ENCODE measurements at places on chromosomes 1 and 21.

GRCh38 chr1:176949033-176949662, 215.4 kb downstream of the ASTN1 start:
- peak; percentile 87 for DNase-seq

GRCh38 chr1:100597784-100598183, 59.8 kb downstream of the GPR88 start:
- DNase-seq = no peak

GRCh38 chr1:94755675-94756074, 64.5 kb upstream of the SLC44A3 start:
- no peak for DNase-seq

GRCh38 chr1:25082216-25082899, 149.9 kb downstream of the SYF2 start:
- no peak for DNase-seq

DNA sequence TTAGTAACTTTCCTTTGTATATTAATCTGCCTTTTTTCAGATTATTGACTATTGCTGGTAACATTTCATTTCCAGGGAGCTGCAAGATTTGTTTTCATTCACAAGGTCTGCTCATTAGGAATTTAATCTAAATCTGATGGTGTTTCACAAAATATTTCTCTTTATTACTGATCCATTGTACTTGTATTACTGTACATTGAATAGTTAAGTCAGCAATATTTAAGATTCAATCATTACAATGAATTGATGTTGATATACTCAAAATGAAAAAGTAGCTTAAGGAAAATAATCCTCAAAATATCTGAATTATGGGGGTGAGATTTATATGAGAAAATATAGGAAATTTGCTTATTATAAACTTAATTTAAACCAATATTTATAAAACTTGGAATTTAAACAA, 308.6 kb upstream of the PBX1 start:
- DNase-seq = no peak

- DNase-seq = no peak
These were observed 76.4 kb downstream of the GLUL start for GRCh38 chr1:182315167-182315556.

DNA sequence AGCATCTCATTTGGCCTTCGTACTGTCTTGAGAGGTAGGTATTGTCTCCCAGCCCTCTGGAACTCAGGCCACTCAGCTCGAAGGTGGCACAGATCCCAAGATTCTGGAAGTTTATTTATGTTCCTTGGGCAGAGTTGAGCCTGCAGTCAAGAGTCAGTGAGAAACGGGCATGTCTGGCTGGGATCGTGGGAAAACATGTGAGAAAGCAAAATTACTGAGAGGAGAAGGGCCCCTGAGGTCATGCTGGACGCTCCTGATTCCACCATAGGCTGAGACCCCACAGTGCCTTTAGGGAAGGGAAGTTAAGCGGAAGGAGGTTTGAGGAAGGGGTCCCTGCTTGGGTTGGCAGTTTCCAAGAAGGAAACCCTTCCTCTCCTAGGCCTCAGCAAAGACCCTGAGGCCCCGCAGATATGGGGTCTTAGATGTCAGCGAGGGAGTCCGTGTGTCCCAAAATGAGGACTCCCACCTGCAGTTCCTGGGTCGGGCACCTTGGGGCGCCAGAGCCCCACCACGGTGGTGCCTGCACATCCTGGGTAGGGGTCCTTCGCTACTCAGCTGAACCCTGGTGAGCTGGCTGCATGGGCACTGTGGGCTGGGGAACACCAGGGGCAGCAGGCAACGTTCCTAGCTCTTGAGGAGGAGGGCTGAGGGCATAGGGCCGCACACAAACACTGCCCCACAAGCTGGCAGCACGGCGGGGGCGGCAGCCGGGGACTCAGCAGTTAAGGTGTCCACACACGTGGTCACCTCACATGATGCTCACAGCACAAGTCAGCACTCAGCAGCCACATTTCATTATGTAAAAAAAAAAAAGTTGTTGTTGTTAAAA, 12.3 kb upstream of the SEMA4A start:
- peak; percentile 54 for DNase-seq

GRCh38 chr1:7301664-7301981, 469.5 kb upstream of the VAMP3 start:
- no peak for DNase-seq

DNA sequence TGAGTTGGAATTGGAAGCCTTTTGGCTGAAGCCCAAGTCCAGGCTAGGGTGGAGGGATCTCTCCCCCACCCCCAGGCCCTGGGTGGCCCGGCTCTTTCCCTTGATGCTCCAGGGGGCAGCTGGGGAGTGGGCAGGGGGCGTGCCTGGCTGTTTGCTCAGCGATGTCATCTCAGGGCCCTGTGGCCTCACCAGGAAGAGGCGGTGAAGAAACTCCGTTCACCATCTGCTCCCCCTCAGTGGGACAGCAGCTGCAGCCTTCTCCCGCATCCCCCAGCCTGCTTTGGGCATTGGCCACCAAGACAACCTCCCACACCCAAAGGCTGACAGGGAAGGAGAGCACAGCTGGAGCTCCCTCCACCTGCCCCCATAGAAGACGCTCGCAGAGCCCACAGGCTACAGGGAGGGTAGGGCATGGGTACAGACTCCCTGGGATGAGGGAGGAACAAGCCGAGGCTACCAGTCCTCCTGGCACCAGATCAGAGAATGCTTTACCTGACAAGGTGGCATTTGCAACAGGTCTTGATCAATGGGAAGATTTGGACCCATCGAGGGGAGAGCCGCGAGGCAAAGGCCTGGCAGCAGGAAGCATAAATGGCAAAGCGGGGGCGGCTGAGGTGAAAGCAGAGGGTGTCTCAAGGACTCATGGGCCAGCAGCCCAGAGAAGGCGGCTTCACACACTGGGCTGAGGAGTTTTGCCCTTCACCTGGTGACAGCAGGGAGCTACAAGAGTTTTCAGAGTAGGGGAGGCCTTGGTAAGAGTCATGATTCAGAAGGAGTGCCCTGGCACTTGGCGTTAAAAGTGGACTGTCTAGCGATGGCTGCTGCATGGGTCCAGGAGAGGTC, 6.5 kb upstream of the GUCA2A start:
- peak; percentile 30 for DNase-seq

- no peak for DNase-seq
These were observed 197.3 kb downstream of the HUNK start for GRCh38 chr21:32070126-32070525.

- no peak for DNase-seq
These were observed 18.9 kb upstream of the SPATC1L start for GRCh38 chr21:46203203-46203600.
